ENCODE measurements at places on chromosomes 16 and 17. TPM values are rescaled to one million over a fixed set of nuclear protein-coding genes. Genes with fewer than 3 reads are reported as not detected.

GRCh38 chr16:3641801-3642396 lies 12.6 kb upstream of the DNASE1 start:
- H3K4me3 ChIP-seq, result no peak overlapping the region
- H3K27ac ChIP-seq, result no peak overlapping the region
- no peaks in the 10 kb centered on the region for H3K27me3 ChIP-seq
- H3K4me1 ChIP-seq, result peaks cover 7% of the 10 kb centered on the region
- DNase-seq, result no peak
- H3K36me3 ChIP-seq, result peaks cover 34% of the 10 kb centered on the region

DNA sequence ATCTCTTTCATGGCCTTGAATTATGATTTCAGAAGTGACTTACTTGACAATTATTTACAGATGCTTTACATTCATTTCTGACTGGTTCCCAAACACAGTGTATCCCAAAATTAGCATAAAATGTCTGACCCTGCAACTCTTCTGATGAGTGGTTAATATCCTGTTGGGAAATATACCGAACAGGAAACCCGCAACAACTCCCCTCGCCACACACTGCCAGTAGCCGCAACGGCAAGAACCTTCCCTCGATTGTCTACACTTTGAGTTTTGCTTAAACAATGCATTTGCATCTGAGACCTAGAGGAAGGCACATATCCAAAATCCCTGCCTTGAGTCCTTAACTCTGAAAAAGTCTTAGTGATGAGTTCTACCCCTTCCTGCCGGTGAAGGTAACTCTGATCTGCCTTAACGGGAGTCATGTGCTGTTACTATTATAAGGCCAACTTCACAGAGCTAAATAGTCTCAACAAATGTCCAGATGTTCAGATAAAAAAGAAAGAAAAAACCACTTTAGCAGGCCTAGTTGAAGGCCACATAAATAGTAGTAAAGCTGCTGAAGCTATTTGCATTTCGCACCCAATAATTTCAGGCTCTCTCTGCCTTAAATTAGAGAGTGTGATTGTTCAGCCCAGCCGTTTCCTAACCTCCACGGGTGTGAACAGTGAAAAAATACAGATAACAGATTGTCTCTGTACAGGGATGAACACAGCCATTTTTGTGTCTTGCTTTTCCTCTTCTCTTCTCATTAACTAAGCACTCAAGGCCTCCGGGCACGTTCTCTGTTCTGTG lies 321.1 kb downstream of the HS3ST3B1 start:
- H3K36me3 ChIP-seq, result no peaks in the 10 kb centered on the region
- H3K27ac ChIP-seq, result no peak overlapping the region
- H3K4me1 ChIP-seq, result no peaks in the 10 kb centered on the region

Gene RECQL5
- total RNA-seq, result 13.7 TPM

- DNase-seq, result no peak
- no peaks in the 10 kb centered on the region for H3K36me3 ChIP-seq
- peaks cover 96% of the 10 kb centered on the region for H3K4me1 ChIP-seq
- H3K27me3 ChIP-seq, result no peaks in the 10 kb centered on the region
- no peak overlapping the region for H3K4me3 ChIP-seq
Observed at GRCh38 chr17:42381898-42382297, 6.3 kb downstream of the STAT3 start.

Gene PRSS8
- total RNA-seq, result not detected

DNA sequence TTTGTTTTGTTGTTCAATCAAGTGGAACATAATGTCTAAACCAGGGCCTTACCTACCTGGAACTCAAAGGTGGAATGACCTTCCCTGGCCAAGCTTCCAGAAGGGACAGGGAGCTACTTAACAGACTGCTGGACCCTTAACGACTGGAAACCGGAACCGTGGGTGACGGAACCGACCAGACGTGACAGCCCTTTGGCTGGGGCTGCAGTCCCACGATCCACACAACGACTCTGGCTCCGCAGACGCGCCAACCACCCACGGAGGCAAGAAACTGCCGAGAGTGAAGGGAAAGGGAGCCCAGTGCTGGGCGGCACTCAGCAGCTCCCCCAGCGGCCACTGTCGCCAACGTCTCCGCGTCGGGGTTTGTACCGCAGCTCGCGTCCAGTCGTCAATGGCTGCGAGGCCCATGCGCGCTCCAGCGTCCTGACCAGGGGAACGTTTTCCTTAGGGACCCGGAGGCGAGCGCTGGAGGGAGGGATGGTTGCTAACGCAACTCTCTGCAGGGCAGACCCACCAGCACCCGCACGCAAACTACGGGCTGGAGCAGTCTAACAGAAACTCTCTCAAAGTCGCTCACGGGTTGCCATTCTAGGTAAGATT lies 5.5 kb upstream of the KIF22 start:
- DNase-seq, result no peak
- no peaks in the 10 kb centered on the region for H3K36me3 ChIP-seq
- no peak overlapping the region for H3K27ac ChIP-seq
- H3K4me1 ChIP-seq, result peaks cover 21% of the 10 kb centered on the region
- H3K27me3 ChIP-seq, result no peaks in the 10 kb centered on the region
- H3K4me3 ChIP-seq, result peak overlapping the region; percentile 27

- no peaks in the 10 kb centered on the region for H3K27me3 ChIP-seq
- DNase-seq, result no peak
- H3K4me3 ChIP-seq, result no peak overlapping the region
Observed at GRCh38 chr16:63372815-63373214, 1336.6 kb upstream of the CDH8 start.

Gene COPS3
- total RNA-seq, result 49.3 TPM

DNA sequence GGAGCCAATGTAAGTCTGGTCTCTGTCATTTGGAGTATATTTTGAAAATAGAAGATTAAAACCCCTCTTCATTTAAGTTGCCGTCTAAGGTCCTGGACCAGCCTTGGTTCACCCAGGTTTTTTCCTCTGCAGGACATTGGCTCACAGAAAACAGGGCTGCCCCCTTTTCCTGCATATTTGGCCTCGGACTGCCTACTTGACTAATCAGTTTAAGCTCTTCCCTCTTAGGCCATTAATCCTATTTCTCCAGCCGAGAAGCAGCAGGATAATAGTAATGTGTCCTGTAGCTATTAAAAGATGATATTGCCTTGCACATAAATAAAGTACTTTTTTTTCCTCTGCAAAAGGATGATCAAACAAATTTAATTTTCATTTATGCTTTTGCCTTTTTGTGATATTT lies 52.1 kb downstream of the PRKCA start:
- no peaks in the 10 kb centered on the region for H3K36me3 ChIP-seq
- peaks cover 41% of the 10 kb centered on the region for H3K4me1 ChIP-seq
- no peaks in the 10 kb centered on the region for H3K27me3 ChIP-seq
- H3K27ac ChIP-seq, result no peak overlapping the region
- no peak for DNase-seq
- H3K4me3 ChIP-seq, result no peak overlapping the region

DNA sequence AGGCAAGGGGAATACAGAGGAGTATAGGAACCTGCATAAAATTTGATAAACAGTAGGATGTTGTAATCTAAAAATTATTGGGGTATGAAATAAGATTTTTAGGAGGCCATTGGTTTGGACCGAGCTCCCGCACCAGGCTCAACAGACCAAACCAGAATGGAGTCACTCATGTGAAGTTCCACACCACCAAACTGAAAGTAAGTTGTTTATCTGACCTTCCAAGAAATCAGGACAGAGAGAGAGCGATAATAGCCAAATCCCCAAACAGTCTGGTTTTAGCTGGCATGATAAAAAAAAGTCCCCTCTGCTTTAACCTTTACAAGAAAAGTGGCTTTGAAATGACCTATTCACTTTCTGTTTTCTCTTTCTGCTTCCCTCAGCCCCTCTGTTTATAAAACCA lies 45.7 kb upstream of the SIAH1 start:
- H3K36me3 ChIP-seq, result no peaks in the 10 kb centered on the region
- H3K4me1 ChIP-seq, result no peaks in the 10 kb centered on the region
- H3K27ac ChIP-seq, result no peak overlapping the region
- H3K4me3 ChIP-seq, result no peak overlapping the region

DNA sequence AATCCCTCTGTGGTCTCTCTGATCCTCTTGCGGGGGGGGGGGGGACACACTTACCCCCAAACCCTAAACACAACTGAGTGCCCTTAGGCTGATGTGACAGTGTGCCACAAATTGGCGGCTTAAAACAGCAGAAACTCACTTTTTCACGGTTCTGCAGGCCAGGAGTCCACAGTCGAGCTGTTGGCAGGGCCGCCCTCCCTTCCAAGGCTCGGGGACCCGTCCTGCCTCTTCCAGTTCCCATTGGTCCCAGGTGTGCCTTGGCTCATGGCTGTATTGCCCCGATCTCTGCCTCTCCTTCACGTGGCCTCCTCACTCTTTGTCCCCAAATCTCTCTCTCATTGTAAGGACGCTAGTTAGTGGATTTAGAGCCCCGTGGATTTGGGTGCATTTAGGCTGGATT lies 199.9 kb upstream of the CIBAR2 start:
- no peak overlapping the region for H3K4me3 ChIP-seq
- peaks cover 63% of the 10 kb centered on the region for H3K4me1 ChIP-seq
- no peaks in the 10 kb centered on the region for H3K27me3 ChIP-seq

Gene CDH11
- 47.8 TPM for total RNA-seq

Gene DOC2B
- total RNA-seq, result 18.0 TPM

GRCh38 chr17:46129302-46129701 lies 63.9 kb downstream of the KANSL1 start:
- H3K27ac ChIP-seq, result no peak overlapping the region
- H3K36me3 ChIP-seq, result no peaks in the 10 kb centered on the region
- H3K4me1 ChIP-seq, result peaks cover 64% of the 10 kb centered on the region
- DNase-seq, result no peak

Gene TCAP
- 2.1 TPM for total RNA-seq

Gene TMEM98
- 39.3 TPM for total RNA-seq

- H3K27me3 ChIP-seq, result no peaks in the 10 kb centered on the region
- no peaks in the 10 kb centered on the region for H3K36me3 ChIP-seq
- H3K4me3 ChIP-seq, result no peak overlapping the region
- H3K4me1 ChIP-seq, result no peaks in the 10 kb centered on the region
- no peak overlapping the region for H3K27ac ChIP-seq
Observed at GRCh38 chr16:23927796-23928195, 92.0 kb downstream of the PRKCB start.

Gene CCL2
- total RNA-seq, result 19.1 TPM

Gene HSPB9
- total RNA-seq, result not detected

GRCh38 chr17:31390426-31390747 lies 1.1 kb upstream of the RAB11FIP4 start:
- no peak overlapping the region for H3K27ac ChIP-seq
- no peak overlapping the region for H3K4me3 ChIP-seq
- peak; percentile 64 for DNase-seq

Gene NPIPB6
- total RNA-seq, result 3.3 TPM

Gene RDM1
- not detected for total RNA-seq

- H3K4me1 ChIP-seq, result no peaks in the 10 kb centered on the region
- no peak overlapping the region for H3K4me3 ChIP-seq
- H3K27me3 ChIP-seq, result peaks cover 11% of the 10 kb centered on the region
Observed at GRCh38 chr17:50460831-50461526, 7.7 kb downstream of the CHAD start.

DNA sequence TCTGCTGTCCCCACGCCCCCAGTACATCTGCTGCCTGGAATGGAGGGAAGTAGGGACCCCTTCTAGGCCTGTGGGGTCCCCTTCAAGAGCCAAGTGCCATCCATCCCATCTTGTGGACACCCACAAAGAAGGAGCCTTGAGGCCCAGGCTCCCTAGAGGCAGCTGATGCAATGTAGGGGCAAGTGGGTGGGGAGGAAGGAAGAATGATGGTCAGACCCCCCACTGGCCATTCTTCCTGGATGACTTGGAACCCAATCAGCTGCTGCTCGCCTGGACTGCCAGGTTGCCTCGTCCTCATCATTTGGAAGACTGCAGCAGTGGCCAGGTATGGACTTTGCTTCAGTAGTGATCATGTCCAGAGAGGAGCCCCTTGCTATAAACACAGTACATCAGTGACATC lies 48.9 kb downstream of the SMPD3 start:
- no peaks in the 10 kb centered on the region for H3K27me3 ChIP-seq
- no peaks in the 10 kb centered on the region for H3K4me1 ChIP-seq
- H3K36me3 ChIP-seq, result no peaks in the 10 kb centered on the region
- H3K4me3 ChIP-seq, result no peak overlapping the region
- DNase-seq, result no peak

DNA sequence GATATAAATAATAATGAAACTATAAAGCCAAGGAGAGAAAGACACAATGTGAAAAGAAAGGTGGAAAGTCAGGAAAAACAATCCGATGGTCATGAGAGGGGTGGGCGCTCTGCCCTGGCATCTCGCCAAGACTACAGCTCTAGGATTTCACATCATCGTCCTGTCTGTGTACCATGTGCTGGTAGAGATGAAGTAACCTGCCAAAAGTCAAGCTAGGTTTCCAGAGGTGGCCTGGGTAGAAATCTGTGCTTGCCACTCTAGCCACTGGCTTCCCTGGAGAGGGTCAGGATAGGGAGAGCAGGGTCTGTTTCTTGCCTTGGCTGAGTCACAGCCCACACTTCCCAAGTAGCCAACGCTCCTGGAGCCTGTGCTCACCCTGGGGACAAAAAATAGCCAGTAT lies 31.0 kb upstream of the TRAP1 start:
- H3K4me1 ChIP-seq, result no peaks in the 10 kb centered on the region
- H3K4me3 ChIP-seq, result no peak overlapping the region
- H3K36me3 ChIP-seq, result peaks cover 62% of the 10 kb centered on the region
- H3K27me3 ChIP-seq, result no peaks in the 10 kb centered on the region

GRCh38 chr16:31371619-31372484 lies 16.9 kb downstream of the ITGAX start:
- H3K27me3 ChIP-seq, result no peaks in the 10 kb centered on the region
- H3K27ac ChIP-seq, result no peak overlapping the region
- H3K36me3 ChIP-seq, result no peaks in the 10 kb centered on the region
- no peak for DNase-seq

DNA sequence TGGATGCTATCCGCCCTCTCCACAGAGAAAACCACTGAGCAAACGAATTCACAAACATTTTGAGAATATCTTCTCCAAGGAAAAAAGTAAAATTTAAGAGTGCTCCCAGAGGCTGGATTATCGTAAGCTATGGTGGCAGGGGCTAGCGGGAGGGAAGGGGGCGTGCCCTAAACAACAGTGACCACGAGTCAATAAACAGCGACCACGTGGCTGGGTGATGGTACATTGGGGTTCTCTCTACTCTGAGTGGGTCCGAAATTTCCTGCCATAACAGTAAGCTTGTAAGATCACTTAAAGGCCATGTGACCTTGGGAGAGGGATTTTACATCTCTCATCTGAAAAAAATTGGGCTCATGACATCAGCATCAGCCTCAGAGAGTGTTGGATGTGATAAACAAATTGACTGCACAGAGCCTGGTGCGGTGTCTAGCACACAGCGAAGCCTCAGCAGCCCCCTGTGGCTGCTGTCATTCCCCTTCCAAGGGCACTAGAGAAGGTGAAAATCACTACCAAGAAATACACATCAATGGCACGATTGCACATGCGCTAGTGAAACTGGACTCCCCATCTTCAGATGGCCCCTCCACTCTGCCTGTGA lies 213.2 kb downstream of the XYLT1 start:
- H3K36me3 ChIP-seq, result peaks cover 14% of the 10 kb centered on the region
- no peak overlapping the region for H3K27ac ChIP-seq
- no peak overlapping the region for H3K4me3 ChIP-seq
- no peaks in the 10 kb centered on the region for H3K27me3 ChIP-seq
- H3K4me1 ChIP-seq, result peaks cover 13% of the 10 kb centered on the region

GRCh38 chr16:75789237-75789636 lies 62.9 kb upstream of the CPHXL start:
- no peak for DNase-seq
- no peaks in the 10 kb centered on the region for H3K27me3 ChIP-seq
- H3K27ac ChIP-seq, result no peak overlapping the region

Gene KRT39
- not detected for total RNA-seq
